ENCODE measurements at places on chromosomes 6 and 20.

DNA sequence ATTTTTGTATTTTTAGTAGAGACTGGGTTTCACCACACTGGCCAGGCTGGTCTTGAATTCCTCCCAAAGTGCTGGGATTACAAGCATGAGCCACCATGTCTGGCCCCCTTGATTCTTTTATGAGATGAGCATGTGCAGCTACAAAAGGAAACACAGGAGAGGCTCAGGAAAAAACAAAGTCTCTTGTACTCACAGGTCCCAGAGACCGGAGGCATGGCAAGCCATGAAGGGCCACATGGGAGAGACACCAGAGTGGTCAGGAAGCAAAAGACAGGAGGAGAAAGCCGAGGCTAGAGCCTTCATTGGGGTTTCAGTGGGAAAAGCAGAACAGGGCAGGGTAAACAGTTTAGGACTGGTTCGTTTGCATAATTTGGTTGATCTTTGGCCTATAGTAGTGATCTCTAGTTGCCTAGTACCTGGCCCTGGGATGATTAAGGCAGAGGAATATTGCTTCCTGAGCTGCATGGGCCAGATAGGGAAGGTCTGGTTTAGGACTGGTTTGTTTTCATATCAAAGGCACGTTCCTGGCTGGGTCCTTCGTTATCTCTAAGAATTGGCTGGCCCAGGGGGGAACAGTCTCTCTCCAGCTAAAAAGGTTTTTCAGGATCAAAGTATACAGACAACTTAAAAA lies 48.2 kb upstream of the PRND start:
- DNase-seq: no peak

GRCh38 chr6:142901611-142902010 lies 43.4 kb downstream of the HIVEP2 start:
- no peak for DNase-seq

DNA sequence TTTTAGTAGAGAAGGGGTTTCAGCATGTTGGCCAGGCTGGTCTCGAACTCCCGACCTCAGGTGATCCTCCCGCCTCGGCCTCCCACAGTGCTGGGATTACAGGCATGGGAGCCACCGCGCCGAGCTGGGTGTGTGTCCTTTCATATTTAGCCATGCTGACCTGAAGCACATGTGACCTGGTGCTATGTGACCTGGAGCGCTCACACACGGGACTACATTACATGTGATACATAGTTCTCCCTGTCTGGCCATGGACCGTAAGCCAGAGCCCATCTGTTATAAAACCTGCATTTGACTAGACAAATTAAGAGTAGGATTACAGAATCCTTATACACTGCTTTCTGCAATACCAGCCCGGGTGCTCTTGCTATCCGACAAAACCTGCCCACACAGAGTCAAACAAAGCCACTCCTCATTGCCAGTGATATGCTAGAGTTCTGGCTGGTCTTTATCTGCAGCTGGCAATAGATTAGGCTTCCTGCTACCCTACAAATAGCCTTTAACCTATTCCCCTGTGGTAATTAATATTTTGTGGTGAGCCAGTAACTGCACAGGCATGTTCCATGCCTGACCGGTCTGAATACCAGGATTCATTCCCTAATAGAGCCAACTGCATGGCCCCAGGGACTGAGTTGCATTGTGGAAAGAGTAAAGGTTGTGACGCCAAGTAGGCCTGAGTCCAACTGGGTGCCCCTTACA lies 26.3 kb upstream of the FAM50B start:
- no peak for DNase-seq

- DNase-seq: no peak
These were observed 3.7 kb upstream of the SPATA2 start for GRCh38 chr20:49919009-49919408.

DNA sequence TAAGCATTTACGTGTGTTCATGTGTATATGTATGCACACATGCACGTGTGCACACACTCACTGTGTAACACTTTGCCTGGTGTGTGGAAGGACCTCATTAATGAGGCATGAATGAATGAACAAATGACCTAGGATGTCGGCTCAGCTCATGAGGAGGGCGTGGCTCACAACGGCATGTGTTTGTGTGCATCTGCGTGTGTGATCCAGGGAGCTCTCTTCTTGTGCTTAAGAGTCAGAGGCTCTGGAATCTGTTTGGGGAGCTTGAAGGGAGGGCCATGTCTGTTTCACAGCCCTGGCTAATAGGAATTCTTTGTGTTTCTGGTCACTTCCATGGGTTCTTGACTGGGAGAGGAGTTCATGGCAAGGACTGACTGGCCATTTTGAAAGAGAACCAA lies 32.7 kb downstream of the TOX2 start:
- DNase-seq: no peak

- no peak for DNase-seq
These were observed 11.5 kb downstream of the DHX35 start for GRCh38 chr20:38973645-38974044.

DNA sequence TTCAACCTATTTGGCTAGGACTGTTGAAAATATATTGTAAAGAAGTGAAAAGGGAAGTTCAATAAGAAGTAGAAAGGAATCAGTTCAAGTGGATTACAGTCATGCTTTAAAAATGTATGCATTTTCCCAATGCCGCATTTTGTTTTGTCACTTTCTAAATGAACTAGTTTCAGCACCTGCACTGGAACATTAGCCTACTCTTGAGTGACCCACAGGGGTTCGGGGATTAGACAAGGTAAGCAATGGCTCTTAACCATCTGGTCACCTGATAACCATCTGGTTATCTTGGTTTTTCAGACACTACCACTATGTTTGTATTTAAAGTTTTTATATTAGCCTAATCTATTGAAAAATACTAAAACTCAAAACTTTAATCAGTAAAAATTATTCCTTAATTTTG lies 97.6 kb downstream of the CD164 start:
- DNase-seq: no peak

DNA sequence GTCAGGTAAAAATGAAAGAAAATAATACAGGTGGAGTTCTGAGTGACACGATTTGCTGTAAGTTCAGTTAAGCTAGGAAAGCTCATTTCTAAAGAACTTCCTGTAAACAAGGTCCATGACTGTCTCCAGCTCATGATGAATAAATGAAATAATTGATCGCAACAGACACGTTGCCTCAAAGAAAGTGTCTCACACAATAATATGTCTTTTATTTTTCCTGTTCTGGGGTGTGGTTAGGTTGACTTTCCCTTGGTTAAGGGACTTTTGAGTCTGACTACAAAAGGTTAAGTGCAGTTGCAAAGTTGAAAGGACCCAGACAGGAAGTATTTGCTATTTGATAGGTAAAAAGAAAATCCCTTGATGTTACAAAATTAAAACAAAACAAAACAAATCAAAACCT lies 304.2 kb upstream of the PRDM1 start:
- no peak for DNase-seq

DNA sequence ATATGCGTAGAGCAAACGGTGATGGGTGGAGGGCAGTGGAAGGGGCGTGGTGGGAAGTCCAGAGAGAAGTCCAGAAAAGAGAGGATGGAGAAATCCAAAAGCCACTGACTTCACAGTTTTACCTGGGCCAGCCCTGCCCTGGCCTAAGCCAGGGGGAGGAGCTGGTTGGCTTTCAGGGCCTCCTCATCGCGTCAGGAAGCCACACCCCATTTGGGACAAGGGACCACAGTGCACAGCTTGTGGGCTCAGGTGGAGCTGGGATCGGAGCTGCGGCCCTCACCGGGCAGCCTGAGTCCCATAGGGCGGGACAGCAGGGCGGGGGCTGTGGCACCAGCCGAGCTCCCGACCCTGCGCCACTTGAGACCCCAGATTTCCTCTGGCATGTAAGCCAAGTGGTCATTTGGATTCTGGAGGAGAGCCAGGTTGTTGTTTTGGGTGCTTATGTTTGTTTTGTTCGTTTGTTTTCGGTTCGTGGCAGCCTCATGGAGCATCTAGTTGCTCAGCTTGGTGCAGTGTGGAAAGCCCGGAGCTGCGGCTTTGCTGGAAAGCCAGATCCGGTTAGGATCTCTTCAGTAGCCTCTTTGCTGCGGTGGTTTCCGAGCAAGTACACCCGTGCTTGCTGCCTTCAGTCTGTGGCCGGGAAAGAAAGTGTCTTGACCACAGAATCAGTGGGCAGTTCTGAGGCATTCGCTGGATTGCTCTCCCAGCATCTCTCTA lies 42.2 kb downstream of the RIOK1 start:
- DNase-seq: no peak

DNA sequence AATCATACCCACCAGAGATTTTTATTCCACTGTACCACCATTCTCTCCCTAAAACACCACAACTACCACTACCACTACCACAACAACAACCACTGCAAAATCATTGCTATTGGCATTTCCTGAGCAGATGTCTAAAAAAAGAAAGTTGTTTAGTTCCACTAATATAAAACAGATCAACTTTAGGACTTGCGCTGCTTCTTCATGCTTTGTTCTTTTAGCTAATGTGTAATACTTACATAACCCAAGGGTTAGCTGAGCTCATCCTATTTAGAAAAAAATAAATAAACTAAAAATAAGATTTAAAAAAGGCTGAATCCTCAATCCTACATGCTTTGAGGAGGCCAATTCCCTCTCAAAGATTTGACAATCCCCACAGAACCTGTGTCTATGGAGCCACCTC lies 11.4 kb downstream of the IYD start:
- no peak for DNase-seq

- DNase-seq: no peak
These were observed 50.6 kb upstream of the ZNF133 start for GRCh38 chr20:18237682-18238081.

GRCh38 chr6:19838442-19839236 lies 1.5 kb downstream of the ID4 start:
- DNase-seq: peak; percentile 18

DNA sequence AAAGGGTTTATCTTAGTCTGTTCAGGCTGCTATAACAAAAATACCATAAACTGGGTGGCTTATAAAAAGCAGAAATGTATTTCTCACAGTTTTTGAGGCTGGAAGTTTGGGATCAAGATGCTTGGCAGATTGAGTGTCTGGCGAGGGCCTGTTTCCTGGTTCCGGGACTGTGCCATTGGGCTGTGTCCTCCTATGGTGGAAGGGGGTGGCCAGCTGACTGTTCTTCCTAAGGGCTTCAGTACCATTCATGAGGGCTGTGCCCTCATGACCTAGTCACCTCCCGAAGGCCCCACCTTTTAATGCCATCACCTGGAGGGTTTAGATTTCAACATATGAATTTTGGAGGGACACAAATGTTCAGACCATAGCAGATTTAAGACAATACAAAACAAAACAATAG lies 91.2 kb downstream of the ARID1B start:
- DNase-seq: no peak

DNA sequence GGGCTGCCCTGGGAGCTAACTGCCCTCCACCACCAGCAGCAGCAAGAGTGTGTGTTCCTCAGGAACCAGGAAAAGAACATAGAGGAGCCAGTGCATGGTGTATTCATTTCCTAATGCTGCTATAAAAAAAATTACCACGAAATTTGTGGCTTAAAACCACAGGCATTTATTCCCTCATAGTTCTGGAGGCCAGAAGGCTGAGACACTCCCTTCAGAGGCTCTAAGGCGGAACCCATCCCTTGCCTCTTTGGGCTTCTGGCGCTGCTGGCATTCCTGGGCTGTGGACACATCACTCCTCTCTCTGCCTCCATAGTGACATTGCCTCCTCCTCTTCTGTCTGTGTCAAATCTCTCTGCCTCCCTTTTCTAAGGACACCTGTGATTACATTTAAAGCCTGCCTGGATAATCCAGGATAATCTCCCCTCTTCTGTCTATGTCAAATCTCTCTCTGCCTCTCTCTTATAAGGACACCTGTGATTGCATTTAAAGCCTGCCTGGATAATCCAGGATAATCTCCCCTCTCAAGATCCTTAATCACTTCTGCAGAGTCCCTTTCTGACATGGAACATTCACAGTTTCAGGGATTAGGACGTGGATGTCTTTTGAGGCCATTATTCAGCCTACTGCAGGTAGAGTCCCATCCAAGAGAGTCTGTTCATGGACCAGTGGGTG lies 54.7 kb downstream of the NDUFAF5 start:
- no peak for DNase-seq

GRCh38 chr20:50199703-50200102 lies 9.1 kb downstream of the CEBPB start:
- no peak for DNase-seq

GRCh38 chr6:164854526-164854925 lies 454.9 kb downstream of the C6orf118 start:
- DNase-seq: no peak

DNA sequence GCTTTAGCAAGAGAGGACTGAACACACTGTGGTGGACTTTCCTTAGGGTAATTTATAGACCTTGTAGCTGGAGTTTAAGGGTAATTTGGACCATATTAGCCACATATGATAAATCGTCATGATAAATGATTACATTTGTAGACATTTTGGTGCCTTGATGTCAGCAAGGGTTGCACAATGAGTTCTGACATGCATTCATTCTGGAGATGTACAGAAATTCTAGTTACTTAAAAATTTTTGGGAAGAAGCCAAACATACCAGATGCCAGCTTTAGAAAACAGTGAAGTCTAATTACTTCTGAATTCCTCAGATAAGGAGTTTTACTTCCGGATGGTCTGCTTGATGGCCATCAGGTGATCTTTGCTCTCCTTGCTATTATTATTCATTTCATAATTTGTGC lies 653.1 kb downstream of the TBC1D32 start:
- no peak for DNase-seq

DNA sequence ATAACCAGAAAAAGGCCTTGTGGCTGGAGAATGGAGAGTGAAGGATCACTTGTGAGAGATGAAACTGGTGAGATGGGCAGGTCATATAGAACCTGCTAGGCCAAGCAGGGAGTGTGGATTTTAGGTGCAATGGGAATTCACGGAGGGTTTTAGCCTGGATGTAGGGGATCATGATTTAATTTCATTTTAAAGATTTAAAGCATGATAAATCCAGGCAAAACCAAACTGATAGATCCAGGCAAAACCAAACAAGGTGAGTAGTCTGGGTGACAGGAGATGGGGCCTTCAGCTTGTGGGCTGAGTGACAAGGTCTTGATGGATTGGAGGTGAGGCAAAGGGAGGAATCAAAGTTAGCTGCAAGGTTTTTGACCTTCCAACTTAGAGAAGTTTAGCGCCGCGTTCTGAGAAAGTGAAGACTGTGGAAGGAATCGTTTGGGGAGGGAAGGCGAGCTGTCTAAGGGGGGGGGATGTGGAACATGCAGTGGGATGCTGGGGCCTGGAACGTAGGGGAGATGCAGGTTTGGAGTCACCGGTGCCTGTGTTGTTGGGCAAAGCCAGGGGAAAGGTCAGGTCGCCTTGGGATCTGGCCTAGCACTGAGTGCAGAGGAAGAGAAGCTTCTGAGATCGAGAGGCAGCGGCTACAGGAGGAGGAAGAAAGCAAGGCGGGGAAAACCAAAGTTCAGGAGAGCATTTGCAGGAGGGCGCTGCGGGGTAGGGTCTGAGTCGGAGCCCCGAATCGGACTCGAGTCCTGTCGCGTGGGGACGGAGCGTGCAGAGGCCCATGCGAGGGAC lies 1.3 kb upstream of the PLCG1 start:
- no peak for DNase-seq

DNA sequence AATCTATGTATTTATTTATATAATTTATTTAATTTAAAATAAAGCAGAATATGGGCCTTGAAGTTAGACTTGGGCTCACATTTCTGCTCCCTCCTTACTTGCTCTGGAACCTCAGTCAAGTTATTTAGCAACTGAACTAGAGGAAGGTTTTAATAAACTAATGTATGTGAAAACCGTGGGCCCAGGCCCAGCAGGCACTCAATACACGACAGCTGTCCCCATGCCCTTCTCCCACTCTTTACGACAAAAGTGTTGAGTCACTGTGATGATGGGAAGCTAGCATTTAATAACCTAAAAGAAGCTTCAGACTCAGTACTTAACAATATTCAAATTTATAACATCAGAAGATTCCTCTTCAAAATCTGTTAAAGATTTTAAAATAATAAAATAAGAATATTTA lies 46.7 kb downstream of the SERAC1 start:
- DNase-seq: no peak
